ENCODE measurements at places on chromosomes 2 and 18.

DNA sequence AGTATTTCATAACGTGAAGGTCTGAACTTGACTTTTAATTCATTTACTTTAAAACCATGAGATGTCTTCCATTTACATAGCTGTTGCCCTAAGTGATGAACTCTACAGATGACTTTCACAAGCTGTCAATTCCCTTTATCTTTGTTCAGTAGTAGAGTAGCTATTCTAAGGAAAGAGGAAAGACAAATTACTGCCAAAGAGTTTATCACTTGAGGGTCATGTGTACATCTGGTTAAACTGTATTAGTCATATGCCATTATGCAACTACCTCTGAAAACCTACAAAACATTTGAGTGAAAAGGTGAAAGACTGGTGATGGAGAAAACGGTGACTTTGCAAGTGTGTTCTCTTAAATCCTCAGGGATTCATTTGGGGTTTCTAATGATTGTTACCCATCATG, 763.9 kb downstream of the TMEM182 start:
- DNase-seq = no peak

DNA sequence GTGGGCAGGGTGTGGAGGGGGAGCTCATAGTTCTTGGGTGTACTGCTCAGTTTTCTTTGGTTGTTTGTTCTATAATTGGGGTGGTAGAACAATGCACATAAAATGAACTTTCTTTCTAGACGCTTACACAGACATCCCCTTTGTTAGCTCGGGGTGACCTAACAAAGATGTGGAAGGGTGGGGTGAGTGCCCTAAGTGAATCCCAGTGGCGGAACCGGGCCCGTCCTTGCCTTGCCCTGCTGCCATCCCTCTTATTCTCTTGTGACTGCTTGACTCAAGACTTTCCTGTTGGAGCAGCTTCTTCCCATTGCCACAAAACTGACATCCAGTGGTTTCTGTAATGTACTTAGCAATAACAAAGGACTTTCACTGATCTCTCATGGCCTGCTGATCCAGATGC, 268.1 kb downstream of the PTGR3 start:
- no peak for DNase-seq

- DNase-seq = no peak
These were observed 160.9 kb downstream of the MYO5B start for GRCh38 chr18:50034029-50034428.

GRCh38 chr18:4544142-4544541, 89.0 kb upstream of the DLGAP1 start:
- no peak for DNase-seq

DNA sequence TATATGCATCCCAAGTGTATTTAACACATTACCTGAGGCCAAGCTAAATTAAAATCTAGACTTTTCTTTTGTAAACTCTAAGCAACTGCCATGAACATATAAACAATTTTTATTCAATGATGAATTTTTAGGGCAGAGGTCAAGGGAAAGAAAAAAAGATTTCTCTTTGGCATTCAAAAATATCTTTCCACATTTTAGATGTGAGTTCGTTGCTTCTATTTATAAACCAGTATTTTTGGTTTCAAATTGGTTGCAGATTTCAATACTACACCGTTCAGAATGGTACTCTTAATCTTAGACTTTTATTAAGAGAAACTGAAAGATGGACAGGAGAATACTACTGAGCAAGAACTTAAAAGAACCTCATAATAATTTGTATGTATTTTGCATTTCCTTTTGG, 293.6 kb upstream of the CCDC68 start:
- DNase-seq = no peak

DNA sequence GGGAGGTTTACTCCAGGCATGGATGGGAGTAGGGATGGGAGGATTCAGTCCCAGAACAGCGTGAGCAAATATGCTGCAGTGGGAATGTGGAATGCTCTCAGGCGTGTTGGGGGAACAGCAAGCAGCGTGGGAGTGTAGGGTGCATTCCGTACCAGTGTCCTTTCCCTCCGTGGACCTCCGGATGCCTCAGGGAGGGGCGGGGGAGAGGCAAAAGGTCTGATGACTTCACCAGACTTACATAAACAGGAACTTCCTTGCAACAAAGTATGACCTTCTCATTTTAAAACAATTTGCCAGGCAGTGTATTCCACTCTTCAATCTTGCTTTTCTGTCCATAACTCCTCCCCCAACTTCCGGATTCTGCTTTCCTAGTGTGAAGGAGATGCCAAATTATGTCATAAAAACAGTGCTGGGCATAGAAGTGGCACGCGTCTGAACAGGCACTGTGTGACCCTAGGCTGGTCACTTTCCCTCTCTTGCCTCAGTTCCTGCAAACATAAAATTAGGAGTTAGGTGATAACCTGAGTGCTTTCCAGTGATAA, 36.9 kb downstream of the RPL37A start:
- DNase-seq = no peak

DNA sequence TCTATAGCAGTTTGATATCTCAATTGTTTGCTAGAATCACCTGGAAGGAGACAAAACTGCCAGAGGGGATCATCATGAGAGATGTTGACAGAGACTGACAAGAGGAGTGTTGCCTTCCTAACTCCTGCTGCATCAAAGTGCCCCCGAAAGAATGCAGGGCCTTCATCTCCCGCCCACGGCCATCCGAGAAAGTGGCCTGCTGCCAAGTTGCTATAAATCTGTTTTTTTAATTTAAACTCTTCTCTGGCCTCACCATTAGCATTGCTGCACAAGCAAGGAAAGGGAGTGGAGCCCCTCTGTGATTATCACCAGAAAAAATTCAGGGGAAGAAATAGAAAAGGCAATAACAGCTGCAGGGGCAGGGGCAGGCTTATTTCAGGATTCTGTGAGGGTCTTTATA, 238.1 kb upstream of the EPHA4 start:
- no peak for DNase-seq

Measured in stimulated activated CD8-positive, alpha-beta memory T cell treated with anti-CD3 and anti-CD28 coated beads, Interleukin-4, amount 100 ng/mL, for 48 hours (primary cell).